ENCODE measurements at places on chromosomes 11 and 22.

GRCh38 chr22:47914481-47915097 lies 1152.1 kb downstream of the TBC1D22A start:
- DNase-seq, result no peak

DNA sequence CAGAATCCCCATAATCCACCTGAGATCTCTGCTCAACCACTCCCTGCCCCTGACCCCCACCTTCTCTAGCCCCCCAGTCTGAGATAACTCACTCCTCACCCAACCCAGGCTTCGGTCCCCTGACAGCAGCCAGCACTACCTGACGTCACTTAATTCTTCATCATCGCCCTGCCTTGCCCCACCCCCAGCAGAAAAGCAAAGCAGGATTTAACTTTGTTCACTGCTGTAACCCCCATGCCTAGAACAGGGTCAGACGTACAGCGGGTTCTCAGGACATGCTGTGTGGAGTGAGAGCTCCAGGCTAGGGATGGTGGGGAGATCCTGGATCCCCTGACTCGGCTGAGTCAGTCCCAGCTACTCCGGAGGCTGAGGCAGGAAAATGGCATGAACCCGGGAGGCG lies 45.8 kb downstream of the ELFN2 start:
- DNase-seq, result no peak

DNA sequence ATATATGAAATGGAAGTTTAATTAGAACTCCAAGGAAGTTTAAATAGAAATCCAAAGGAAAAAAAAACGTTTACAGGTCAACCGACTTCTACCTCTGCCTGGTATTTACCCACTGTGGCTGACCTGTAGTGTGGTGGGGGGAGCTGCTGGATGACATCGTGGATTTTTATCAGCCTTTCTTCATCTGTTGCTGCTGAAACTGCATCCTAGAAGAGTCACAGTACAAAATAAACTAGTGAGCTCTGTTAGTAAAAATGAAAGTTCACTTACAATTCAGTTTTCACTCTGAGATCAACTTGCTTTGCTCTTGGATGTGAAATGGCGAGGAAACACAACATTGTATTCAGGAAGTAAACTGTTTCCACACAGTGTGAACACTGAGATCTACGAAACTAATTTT lies 43.2 kb upstream of the TP53AIP1 start:
- DNase-seq, result no peak

DNA sequence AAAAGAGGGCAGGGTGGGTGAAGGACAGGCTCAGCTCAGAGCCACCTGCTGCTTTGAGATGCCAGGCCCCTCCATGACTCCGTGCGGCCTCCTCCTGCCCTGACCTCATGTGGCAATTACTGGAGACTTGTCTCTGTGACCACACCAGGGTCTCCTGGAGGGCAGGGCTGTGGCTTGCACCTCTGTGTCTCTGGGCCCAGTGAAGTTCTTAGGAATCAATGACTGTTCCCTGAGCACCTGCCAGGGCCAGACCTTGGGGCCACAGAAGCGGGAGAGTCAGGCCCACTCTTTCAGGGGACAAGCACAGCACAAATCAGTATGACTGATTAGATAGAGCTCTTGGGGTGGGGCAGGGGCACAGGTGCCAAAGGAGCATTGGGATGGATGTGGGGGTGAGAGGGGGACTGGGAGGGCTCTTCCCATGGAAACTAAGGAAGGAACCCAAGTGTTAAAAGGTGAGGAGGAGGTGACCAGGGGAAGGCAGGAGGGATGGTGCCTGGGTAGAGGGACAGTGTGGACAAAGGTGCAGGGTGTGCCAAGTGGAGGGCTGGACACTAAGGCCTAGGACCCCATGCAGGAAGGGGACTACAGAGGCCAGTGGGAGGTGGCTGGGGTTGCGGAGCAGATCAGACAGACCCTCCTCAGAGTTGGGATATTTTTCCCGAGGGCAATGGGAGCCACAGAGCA lies 77.3 kb upstream of the SHISAL1 start:
- DNase-seq, result no peak

GRCh38 chr11:76689313-76690260 lies 19.0 kb upstream of the LRRC32 start:
- no peak for DNase-seq

GRCh38 chr11:111933872-111934271 lies 3.3 kb upstream of the DIXDC1 start:
- DNase-seq, result no peak

DNA sequence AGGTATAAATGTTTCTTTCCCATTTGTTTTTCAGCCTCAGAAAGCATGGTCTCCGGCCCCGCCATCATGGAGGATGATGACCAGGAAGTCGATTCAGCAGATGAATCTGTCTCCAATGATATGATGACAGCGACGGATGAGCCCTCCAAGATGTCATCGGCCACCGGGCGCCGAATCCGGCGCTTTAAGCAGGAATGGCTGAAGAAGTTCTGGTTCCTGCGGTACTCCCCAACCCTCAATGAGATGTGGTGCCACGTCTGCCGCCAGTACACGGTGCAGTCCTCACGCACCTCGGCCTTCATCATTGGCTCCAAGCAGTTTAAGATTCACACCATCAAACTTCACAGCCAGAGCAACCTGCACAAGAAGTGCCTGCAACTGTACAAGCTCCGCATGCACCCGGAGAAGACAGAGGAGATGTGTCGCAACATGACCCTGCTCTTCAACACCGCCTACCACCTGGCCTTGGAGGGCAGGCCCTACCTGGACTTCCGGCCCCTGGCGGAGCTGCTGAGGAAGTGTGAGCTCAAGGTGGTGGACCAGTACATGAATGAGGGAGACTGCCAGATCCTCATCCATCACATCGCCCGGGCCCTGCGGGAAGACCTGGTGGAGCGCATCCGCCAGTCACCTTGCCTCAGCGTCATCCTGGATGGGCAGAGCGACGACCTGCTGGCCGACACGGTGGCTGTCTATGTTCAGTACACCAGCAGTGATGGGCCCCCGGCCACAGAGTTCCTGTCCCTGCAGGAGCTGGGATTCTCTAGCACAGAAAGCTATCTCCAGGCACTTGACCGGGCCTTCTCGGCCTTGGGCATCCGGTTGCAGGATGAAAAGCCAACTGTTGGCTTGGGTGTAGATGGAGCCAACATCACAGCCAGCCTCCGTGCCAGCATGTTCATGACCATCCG lies 59.9 kb downstream of the SYT13 start:
- DNase-seq, result no peak

- DNase-seq, result no peak
These were observed 39.0 kb downstream of the DDX10 start for GRCh38 chr11:108703916-108704315.

DNA sequence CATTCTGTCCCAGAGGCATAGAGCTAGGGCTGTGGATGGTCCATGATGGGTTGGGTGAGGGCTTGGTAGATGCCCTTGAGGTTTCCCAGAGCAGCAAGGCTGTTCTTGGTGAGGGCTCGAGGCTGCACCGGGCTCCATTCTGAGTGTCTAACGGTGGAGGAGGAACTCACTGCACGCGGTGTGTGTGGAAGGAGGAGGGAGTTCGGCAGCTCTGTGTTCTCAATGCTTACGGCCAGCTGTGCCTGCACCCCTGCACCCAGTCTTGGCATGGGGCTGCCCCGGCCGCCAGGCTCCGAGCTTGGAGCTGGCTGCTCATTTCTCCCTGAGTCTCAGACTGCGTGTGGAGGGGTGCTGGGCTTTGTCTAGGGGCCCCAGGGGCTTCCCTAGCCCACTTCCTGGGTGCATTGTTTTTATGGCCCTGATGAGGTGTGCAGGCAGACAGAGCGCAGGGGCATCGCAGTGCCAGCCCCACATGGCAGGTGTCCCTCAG lies 1247.1 kb downstream of the BRD1 start:
- DNase-seq, result no peak

Data from stimulated activated CD4-positive, alpha-beta T cell treated with anti-CD3 and anti-CD28 coated beads, Interleukin-1b, Interleukin-23, amount 100 ng/mL, for 24 hours (primary cell).